ENCODE measurements at places on chromosomes 12 and 14.
A peak's percentile ranks its signal among the peaks of the same experiment; 100 is the strongest.

GRCh38 chr12:15453613-15454012 is 131.3 kb downstream of the PTPRO start:
- no peak for DNase-seq

DNA sequence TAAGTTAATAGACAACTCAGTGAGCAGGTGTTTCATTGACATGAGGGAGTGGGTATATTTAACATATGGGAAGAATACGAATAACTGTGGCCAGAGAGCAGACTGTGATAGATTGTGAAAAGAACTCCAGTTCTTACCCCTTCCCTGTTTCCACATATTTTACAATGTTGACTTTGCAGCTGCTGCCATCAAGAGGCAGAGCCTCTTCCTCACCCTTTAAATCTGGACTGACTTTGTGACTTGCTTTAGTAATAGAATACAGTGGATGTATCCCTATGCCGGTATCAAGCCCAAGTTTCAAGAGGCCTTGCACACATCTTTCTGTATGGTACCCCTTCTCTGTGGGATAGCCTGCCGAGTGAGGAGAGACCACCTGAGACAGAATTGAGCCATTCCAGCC is 356.7 kb downstream of the ETNK1 start:
- DNase-seq, result peak; percentile 64

DNA sequence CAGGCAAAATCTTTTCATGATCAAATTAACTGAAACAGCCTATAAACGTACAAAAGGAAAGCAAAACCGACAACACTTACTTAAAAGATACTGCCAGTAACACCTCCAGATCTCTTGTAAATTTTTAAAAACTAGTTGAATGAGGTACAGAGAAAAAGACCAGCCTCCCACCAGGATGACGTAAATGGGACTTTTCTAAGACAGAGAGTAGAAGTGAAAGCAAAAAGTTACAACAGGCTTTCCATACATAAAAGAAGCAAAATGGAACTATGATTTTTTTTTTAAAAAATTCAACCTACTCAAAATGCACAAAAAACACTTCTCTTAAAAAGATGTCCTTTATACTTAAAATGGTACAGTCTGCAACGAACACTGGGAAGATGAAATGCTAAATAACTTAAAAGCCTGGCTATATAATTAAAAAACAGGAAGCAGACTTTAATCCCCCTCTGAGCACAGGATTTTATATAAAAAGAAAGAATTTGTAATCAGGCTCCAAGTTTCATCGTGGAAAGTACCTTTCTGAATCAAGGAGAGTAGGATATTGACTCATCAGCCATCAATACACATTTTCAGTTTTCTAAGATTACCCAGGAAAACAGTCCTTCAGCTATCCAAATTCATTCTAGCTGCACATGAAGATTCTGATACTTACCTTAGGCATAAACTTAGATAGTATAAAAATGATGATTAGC is 14.2 kb upstream of the MYO1A start:
- no peak for DNase-seq

DNA sequence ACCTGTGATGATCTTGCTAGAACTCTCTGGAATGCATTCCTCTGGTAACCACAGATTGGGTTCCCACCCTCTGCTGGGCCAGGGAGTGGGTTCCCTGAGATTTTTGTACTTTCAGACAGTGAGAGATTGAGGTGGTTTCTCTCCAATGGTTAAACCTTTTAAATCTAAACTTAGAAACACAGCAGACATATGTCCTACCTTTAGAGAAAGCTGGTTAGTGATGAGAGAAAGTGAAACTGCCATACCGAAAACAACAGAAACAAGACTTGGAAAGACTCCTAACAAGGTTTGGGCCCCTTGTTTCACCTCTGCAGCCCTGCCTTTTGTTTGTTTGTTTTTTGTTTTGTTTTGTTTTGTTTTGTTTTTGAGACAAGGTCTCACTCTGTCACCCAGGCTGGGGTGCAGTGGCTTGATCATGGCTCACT is 9.7 kb upstream of the SGPP1 start:
- no peak for DNase-seq

DNA sequence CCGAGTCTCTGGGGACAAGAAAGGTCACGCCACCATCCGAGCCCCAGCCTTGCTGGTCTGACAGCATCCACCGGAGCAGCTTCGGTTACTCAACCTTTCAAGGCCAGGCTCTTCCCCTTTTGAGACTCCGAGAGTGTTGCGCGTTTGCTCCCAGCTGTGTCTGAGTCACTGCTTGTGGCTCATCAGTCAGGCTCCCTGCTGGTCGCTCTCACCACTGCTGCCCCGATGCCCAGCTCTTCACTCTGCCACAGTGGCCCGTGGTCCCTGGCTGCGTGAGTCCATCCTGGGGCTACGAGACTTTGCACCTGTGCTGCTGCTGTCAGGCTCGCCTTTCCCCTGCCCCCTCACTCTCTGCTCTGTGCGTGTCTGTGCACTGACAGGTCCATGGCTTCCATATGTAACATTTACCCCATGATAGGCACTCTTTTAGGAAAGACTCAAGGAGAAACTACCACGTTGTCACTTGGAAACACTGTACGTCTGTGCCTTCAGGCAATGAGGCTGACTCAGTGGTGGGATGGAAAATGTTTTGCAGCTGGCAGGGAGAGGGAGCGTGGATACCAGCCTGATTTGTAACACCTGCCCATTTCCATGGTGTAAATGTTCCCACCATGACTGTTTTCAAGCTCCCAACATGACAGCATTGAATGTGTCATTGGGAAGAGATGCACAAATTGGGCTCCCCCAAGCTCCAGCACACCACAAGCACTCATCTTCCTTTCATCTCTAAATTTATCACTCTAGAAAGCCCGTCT is 350.7 kb downstream of the TMEM132D start:
- no peak for DNase-seq

- peak; percentile 55 for DNase-seq
Measured at GRCh38 chr12:20096430-20096829, 271.9 kb upstream of the PDE3A start.

- no peak for DNase-seq
Measured at GRCh38 chr14:89067293-89067972, 243.0 kb downstream of the TTC8 start.

- no peak for DNase-seq
Measured at GRCh38 chr14:96050482-96050881, 11.3 kb downstream of the C14orf132 start.

GRCh38 chr14:101562659-101563351 is 1.5 kb downstream of the DIO3 start:
- DNase-seq, result no peak

DNA sequence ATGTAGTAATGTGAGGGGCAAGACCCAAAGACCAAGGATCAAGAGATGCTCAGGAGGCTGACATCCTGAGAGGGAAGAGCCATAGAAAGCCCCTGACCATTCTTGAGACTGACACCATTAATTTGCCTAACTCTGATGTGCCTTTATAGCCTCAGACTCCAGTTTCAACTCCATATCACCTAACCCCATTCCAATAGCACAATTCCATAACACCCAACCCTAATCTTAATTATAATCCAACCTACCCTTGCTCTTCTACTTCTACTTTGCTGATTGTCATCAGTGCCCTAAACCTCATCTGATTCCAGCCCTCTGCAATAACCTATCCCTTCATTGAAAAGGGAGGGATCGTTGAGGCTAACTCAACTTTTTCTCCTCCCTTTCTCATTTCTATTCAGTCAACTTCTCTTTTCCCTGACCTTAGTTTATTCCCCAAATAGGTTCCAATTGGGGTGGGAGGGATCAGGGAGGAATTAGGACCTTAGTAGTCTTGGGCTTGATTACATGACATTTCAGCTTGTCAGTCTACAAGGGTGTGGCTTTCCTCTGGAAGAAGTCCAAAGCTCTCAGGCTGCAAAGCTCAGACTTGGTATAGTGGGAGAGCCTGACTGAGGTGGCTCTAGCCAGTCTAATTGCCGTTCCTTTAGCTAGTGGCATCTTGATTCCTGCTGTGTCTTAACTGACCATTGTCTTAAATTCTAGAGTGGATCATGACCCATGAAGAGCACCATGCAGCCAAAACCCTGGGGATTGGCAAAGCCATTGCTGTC is 3.1 kb downstream of the PFKM start:
- DNase-seq, result no peak

DNA sequence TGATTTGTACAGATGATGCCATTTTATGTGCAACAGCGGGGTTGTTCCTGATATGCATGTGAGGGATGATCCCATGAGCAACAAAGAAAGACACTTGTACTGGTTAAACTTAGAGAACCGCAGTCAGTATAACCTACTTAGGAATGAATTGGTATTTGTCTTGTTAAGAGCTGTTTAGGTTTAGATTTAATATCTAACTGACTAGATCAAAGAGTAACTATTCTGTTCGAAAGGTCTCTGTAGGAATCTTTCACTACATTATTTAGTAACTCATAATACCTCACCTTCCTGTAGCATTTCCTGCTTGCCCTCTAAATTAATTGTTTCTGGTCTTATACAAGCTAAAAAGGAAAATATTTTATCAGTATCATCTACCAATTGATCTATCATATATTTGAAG is 350.4 kb downstream of the TRHDE start:
- no peak for DNase-seq

DNA sequence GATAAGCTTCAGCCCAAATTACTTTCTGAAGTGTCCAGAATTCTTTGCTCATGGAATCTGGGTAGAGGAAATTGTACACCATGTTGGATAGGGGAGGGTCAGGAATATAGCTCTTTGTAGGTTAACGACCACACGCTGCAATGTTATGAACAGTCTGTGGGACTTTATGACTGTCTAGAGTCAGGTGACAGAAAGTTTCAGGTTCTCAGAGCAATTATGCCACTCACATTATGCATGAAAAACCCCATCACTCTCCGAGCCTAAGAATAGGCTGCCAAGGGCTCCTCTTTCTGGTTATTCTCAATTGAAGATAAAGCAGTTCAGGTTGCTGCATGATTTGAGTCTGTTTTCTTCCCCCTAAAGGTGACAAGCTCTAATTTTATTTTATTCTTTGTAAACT is 430.9 kb downstream of the ATP23 start:
- no peak for DNase-seq

DNA sequence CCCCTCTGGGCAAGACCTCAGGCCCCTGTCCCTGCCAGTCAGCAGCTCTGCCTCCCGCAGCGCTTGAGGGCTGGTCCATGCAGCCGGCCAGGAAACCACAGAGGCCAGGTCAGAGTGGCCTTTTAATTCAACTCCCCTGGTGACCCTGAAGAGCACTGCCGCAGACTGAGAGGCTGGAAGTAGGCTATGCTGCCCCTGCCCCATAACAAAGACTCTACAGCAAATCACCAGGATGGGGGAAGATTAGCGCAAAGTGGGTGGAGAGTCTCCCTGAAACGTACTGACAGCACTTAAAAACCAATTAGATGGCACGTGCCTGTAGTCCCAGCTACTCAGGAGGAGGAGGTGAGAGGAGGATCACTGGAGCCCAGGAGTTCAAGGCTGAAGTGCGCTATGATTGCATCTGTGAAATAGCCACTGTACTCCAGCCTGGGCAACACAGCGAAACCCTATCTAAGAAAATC is 70.5 kb downstream of the ITPK1 start:
- no peak for DNase-seq

DNA sequence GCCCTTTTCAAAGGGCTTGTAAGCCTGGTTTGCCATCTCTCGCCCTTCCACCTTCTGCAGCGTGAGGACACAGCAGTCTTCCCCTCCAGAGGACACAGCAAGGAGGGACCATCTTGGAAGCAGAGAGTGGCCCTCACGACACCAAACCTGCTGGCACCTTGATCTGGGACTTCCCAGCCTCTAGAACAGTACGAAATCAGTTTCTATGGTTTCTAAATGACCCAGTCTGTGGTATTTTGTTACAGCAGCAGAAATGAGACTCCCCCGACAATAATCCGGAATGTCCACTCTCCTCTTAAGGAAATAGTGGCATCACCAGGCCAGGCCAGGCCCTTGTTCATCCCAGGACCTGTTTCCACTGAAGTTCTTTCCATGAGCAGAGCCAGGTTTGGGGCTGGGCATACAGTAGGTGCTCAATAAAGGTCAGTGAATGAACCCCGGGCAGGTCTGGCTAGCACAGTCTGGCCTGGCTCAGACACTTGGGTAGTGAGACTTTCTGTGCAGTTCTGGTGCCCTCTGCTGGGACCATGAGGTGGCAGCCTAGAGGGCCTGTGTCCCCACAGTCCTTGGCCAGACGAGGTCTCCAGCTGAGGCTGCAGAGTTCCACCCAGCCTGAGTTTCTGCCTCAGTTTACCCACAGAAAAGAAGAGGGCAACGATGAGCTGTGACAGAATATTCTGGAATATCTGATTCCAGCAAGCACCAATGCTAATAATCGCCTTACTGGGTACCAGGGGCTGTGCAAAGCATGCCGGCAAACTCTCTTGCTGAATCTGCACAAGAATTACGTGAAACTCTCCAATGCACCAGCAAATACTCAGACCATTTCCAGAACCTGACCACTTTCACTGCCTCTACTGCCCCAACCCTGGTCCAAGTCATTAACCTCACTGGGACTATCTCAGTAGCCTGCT is 14.0 kb downstream of the ABCB9 start:
- peak; percentile 73 for DNase-seq

GRCh38 chr12:27274706-27275105 is 30.6 kb downstream of the STK38L start:
- no peak for DNase-seq

GRCh38 chr12:9064201-9064814 is 51.4 kb downstream of the A2M start:
- peak; percentile 44 for DNase-seq

DNA sequence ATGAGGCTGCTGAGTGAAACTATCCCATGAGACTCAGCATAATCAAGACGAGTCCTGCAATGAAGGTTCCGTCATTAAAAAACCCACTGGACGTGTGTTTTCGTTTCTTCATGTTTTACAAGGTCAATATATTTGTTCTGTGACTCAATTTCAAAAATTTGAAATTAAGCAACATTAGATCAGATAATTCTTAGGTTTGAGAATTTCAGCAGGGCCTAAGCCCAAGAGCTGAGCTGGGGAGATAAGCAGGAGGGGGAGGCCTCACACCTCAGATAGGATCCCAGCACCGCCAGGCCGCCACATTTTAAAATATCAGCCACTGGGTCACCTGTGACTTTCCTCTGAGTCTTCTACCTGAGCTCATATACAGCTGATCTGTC is 13.3 kb downstream of the STX2 start:
- DNase-seq, result no peak

DNA sequence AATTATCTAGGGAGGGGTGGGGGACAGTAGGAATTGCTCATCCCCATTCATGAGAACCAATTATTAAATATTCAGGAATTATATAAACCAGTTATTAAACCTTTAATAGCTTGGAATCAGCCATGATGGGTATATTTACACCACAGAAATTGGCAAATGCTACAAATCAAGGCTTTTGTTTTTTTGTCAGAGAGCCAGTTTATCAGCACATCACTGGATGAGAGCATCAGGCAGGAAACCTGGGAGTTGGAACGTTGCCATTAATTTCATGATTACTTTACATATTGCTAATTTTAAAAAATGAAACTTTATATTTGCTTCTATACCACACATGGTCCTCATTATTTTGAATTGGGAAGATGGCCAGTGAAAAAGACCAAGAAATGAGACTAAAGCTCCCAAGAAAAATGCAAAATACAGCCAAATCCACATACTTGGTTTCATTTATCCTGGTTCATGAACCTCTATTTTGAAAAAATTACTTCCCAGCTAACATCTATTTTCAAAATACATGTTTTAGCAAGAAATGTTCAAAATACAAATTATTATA is 48.4 kb downstream of the ATL1 start:
- DNase-seq, result peak; percentile 40
